Left renal cortex interstitium (tissue), 4 donors: ENCODE measurements at places on chromosomes 1 and 21.

- DNase-seq = no peak
Observed at GRCh38 chr1:59927213-59927612, 640 bp upstream of the CYP2J2 start.

DNA sequence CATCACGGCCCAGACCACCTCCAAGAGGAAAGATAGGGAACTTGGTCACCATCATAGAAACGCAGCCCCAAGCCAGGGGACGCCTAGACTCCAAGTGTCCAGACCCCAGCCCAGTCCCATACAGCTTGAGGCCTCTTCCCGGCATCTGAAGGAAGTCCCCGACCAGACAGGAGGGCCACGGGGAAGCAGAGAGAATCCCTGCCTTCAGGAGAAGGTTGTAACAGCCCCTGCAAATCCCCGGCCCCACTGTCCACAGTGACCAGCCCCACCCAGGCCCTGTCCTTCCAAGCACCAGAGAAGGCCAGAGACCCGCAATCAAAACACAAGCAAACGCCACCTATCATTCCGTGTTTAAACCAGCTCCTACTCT lies 1.7 kb downstream of the SLC19A1 start:
- no peak for DNase-seq

GRCh38 chr1:85047144-85047471 lies 1.2 kb downstream of the MCOLN3 start:
- no peak for DNase-seq

GRCh38 chr1:39576016-39576657 lies 453 bp downstream of the PABPC4 start:
- DNase-seq = peak; percentile 6

DNA sequence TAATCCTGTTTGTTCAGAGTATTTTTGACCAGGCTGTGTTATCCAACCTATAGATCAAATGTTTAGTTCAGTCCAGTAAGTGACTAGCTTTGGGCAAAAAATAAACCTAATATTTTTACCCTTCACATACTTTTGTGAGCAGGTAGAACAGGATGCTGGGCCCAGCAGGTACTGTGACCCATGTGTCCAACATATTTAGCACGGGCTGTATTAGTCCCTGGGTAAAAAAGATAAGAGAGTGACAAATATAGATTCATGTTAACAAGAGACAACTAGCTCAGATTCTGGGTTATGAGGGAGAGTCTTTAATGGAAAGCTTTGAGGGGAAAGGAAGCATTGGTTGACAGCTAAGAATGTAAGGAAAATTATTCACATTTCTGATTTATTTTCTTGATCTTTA lies 43.1 kb downstream of the OLFM3 start:
- no peak for DNase-seq

DNA sequence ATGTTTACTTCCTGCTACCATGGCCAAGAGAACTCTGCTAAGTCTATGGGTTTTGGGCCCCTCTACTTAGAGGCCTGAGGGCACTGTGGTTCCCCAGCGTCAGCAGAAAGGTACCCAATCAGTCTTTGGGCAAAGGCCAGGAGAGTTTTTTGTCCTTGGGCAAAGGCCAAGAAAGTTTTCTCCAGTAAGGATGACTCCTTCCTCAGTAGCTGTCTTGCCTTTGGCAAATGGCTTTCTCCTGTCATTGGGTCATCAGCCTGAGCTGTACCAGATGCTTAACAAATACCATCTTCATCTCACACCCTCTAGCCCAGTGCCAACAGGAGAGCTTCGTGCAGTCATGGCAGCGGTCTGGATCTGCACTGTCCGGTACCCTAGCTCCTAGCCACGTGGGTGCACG lies 199.3 kb upstream of the TMEM51 start:
- DNase-seq = no peak

- no peak for DNase-seq
Observed at GRCh38 chr1:11046270-11046566, 821 bp downstream of the MASP2 start.

GRCh38 chr1:11842154-11843041 lies 5.2 kb downstream of the NPPA start:
- no peak for DNase-seq

DNA sequence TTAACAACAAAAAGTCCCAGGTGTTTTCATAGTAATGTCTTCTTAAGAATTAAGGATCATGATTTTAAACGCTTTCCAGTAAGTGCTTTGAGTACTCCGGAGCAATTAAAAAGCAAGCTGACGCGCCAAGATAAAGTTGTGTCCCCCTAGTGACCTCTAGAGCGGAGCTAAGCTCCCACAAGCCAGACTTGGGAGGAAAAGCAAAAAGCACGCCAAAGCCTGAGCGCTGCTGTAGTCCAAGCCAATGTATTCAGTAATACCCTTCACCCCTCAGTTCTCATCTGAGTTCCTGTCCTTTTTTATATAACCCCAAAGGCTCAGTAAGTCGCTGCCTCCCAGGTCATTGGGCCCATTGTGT lies 3.5 kb upstream of the SLC44A5 start:
- peak; percentile 15 for DNase-seq

- DNase-seq = no peak
Observed at GRCh38 chr1:206468571-206468970, 1.7 kb upstream of the IKBKE start.

- no peak for DNase-seq
Observed at GRCh38 chr21:22421416-22422180, 1423.4 kb downstream of the NCAM2 start.

DNA sequence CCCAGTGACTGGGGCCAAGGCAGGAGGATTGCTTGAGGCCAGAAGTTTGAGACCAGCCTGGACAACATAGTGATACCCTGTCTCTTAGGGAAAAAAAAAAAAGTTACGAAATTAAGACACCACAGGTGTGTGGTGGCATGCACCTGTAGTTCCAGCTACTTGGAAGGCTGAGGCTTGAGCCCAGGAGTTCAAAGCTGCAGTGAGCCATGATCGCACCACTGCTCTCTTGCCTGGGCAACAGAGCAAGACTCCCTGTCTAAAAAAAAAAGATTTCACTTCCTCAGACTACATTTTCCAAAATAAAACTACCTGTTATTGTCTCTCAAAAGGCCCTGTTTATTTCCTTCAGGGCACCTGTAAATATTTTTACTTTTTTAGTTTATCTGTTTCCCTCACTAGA lies 4.7 kb upstream of the STK40 start:
- no peak for DNase-seq

DNA sequence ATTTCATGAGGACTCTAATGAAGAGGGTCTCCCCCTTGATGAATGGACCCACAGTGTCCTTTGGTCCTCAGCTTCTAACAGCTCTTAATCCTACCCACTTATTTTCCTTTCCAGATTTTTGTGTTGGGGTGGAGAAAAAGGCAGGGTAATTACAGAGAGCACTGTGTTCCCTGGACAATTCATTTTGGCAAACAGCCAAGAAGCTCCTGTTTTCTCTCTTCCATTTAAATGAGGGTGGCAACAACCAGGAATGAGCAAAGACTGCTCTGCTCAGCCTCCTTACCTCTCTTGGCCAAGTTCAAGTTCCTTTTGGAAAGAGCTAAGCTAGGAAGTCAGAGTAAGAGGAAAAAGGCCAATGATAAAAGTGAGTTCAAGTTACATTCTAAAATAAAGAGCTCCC lies 11.9 kb downstream of the XKR8 start:
- DNase-seq = no peak

GRCh38 chr1:66850989-66851388 lies 49.9 kb upstream of the INSL5 start:
- no peak for DNase-seq

GRCh38 chr1:174131032-174131638 lies 28.2 kb upstream of the RABGAP1L start:
- DNase-seq = no peak

DNA sequence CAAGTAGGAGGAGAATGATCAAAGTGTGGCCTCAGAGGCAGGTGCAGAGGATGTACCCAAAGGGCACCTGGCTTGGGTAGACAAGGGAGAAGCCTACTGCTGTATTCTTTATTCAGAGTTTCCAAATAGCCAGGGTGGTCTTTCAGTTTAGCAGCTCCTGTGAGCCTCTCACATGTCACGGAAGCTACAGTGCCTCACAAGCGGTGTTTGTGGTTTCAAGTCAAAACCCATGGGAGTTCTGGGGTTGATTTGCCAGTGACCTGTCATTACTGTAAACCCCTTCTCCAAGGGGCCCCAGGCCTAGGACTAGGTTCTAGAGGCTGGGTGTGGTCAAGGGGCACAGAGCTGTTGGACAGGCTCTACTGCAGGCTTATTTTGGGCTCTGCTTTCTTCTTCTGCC lies 10.2 kb upstream of the IL10 start:
- DNase-seq = no peak

GRCh38 chr1:26858891-26859640 lies 3.9 kb upstream of the SFN start:
- no peak for DNase-seq

DNA sequence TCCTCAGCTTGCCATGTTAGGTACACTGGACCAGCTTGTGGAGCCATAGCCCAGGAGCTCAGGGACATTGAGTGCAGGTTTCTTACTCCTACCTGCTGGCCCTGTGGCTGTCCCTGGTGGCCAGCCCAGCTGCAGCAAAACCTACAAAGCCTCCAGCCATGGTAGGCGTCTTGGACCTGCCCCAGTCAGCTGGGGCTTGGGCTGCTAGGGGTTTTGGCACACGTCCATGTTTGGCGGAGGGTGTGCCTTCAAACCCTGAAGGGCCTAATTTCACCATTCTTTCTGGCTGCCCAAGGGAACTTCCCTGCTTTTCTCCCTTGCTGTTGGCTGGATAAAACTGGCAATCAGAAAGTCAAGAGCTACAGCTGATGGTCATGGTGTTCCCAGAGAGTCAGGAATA lies 25.4 kb downstream of the HMGCS2 start:
- DNase-seq = no peak

DNA sequence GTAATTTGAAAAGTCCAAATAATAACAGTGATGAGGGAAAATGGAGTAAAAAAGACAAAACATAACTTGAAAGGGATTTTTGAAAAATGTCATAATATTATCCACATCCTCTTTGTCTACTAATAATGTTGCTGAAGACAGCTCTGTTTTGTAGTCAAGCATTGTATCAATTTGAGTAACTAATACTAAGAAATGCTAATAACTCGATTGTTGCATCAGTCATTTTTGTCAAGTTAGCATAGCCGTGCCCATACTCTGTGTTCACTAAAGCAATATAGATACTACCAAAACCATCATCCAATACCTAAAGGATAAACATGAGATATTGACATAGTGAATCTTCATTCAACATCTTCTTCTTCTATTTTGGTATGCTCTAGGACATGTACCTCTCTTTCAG lies 17.3 kb downstream of the PDC start:
- no peak for DNase-seq

DNA sequence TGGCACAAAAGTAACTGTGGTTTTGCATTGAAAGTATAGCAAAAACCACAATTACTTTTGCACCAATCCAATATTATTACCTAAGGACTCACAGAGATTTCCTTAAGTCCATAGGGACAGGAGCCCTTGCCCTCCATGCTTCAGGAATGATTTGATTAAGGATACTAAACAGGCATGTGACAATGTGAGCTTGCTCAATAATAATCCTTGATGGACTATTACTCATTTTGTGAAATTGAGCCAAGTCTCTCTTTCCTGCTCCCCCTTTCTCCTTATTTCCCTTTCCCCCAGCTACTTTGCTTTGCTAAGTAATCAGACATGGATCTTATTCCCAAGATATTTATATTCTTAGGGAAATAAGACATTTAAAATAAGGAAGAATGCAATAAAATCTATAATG lies 21.6 kb upstream of the RGL1 start:
- DNase-seq = no peak

DNA sequence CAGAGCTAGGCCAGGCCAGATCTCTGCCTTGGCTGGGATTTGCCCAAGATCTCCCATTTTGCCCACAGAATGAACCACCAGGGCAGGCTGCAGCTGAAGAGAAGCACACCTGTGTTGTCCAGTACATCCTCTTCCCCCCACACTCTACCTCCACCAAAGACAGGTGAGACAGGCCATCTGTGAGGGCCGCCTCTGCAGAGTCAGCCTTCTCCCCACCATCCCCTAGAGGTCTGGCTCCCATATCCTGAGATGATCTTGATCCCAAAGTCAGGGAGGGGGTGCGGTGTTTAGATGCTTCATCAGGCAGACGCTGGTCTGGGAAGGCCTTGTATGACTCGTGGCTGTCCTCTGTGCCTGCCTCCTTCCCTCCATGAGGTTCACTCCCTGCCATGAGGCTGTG lies 28.7 kb downstream of the HYI start:
- no peak for DNase-seq
